Fibroblast of skin of abdomen (primary cell): ENCODE measurements at places on chromosomes 5 and 9.
A peak's percentile ranks its signal among the peaks of the same experiment; 100 is the strongest.

DNA sequence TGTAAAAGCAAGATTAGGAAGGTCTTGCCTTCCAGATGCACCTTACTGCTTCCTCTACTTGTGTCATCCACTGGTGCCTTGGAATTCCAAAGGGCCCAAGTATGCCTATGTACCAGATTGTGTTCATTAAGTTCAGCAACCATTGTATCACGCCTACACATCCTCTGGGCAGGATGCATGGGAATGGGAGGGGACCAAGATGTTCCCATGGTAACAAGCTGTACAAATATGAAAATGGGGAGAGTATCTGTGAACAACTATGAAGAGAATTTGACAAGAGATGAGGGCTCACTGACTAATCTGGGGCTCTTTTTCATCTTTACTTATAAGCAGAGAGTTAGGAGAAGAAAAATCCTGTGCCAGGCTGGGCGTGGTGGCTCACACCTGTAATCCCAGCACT, 137.8 kb upstream of the MAP1B start:
- DNase-seq, result peak; percentile 8

GRCh38 chr9:94168203-94169000, 84.1 kb downstream of the PTPDC1 start:
- no peak for DNase-seq

DNA sequence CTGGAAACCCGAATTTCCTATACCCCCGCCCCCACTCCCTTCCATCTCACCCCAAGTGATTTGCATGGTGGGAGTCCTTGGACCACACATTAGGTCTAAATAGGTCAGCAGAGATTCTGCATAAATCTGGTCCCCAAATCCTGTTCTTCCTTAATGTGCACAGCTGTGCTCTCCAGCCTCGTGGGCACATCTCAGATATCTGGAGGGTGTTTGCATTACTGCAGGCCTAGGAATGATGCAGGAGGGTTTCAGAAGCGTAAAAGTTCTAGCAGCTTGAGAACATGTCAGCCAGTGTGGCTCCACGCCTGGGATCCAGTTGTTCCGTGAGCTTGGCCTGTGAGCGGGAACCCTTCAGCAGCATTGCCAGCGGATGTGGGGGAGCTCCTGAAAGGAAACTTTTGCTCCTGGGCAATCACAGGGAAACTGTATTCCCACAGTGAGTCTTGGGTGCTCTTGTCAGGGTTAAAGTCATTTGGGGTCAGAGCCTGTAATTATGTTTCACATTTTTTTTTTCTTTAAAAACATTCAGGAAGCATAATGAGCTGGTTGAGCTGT, 12.9 kb downstream of the ARHGAP26 start:
- no peak for DNase-seq

DNA sequence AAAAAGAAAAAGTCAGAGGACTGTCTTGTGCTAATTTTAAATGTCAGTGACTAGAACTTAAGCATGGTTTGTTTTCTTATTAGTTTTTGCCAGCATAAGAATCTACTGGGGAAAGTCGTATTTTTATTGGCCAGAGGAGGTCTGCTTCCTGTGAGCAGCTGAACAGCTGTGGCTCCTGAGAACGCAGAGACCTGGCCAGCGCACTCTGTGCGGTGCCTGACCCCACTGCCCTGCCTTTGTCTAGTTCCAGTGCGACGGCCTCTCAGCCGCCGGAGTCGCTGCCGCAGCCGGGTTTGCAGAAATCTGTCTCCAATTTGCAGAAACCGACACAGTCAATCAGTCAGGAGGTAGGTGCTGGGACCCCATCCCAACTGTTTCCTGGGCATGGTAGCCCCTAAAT, 42.5 kb downstream of the PRRC2B start:
- DNase-seq, result no peak

- peak; percentile 99 for DNase-seq
These were observed 109.4 kb downstream of the ANKRD55 start for GRCh38 chr5:56123531-56124243.

DNA sequence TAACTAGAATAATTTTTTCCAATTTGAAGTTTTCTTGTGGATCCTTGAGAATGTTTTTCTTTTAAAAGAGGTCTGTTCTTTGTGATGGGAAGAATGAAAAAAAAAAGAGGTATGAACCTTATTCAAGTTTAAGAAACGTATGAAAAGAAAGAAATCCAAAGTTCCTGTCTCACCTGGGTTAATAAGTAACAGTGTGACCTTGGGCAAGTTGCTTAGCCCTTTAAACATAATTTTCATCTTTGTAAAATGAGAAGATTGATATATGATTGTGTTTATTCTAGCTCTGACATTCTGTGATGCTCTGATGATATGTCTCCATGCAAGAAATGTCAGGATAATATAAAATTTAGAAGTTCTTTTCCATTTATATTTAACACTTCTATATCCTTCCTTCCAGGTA, 19.3 kb downstream of the SLC26A2 start:
- DNase-seq, result no peak

DNA sequence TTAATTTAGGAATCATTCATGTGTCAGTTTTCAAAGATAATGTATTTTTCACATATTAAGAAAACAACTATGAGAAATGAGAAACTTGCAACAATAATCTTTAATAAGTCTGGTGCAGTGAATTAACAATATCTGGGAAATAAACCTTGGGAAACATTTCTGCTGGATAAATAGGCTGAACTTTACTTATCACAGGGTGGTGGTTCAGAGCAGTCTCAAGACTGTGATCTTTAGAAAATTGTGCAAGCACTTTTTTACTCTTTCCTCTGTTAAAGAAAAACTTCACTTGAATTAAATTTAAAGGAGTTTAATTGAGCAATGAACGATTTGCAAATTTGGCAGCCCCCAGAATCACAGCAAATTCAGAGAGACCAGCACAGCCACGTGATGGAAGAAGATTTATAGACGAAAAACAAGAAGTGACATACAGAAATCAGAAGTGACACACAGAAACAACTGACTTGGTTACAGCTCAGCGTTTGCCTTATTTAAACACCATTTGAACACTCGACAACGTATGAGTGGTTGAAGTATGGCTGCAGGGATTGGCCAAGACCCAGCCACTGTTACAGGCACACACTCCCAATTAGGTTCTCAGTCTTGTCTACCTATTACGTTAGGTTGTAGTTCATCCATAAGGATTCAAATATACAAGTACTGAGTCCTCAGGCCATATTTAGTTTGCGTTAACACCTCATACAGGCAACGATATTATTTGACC, 631.9 kb downstream of the SLCO4C1 start:
- DNase-seq, result no peak

DNA sequence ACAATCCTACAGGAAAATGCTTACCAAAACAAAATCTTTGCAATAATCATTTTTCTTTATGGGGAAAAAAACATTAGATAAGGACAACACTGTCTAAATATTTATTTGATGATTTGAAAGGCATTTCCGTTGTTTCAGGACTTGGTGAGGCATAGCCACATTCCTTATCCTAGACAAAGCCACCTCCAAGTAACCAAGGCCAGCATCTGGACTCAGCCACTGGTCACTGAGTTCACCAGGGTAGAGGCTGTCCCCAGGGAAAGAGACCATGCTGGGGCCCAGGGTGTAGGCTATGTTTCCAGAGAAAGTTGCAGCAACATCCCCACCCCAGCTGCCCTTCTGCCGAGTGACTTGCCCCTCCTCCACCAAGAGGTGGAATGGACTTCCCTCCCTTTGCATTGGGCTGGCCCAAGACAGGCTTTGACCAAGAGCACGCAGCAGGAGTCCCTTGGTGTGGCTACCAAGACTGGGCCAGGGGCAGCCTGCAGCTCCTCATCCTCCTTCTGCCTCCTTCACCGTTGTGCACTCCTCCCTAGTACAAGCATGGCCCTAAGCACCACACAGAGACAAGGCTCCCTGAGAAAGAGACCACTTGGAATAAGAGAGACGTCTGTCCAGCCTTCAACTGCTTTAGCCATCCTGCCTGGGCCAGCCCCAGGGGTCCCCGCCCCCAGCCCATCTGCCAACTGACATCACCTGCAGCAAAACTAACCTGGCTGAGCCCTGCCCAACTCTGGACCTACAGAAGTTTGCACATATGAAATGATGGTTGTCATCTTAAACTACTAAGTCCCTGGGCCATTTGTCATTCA, 68.1 kb upstream of the SPIN1 start:
- DNase-seq, result no peak

GRCh38 chr9:23361096-23361495, 464.9 kb downstream of the ELAVL2 start:
- no peak for DNase-seq

DNA sequence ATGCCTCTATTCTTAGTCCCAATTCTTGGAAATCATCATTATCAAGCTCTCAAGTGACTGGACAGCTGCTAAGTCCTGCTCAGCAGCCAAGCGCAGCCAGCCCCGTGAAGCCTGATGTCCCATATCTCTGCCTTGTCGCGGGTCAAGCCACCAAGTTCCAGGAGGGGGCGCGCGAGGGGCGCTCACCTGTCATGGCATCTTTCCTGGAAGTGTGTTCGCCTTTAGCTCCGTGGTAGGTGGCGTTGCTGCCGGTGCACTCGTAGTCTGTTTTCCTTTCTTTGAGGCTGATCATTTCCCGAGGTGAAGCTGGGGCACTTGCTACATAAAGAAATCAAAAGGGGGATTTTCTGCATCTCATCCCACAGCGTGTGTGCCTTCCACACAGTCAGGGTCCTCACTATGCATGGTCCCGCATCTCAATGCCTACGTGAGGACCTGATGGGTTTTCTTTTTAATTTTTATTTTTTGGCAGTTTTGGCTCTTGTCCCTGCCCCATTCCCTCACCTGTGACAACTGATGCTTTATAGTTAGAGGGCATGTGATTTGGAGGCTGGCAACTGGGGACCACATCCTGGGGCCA, 227.0 kb upstream of the DAP start:
- DNase-seq, result peak; percentile 2

DNA sequence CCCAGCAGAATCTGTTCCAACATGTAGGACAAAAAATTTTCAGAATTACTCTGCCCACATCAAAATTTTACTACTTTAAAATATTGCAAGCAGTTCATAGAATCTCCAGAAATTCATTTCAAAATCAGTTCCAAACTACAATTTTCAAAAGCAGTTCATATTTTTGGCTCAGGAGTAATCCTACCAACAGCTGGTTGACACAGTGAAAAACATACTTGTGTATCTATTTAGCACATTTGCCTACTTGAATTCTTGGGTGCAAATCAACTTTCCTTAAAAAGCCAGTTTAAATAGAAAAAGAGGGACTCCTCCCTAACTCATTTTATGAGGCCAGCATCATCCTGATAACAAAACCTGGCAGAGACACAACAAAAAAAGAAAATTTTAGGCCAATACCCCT, 31.5 kb downstream of the SOX30 start:
- DNase-seq, result no peak

- no peak for DNase-seq
These were observed 9.9 kb downstream of the PHAX start for GRCh38 chr5:126610616-126611015.

DNA sequence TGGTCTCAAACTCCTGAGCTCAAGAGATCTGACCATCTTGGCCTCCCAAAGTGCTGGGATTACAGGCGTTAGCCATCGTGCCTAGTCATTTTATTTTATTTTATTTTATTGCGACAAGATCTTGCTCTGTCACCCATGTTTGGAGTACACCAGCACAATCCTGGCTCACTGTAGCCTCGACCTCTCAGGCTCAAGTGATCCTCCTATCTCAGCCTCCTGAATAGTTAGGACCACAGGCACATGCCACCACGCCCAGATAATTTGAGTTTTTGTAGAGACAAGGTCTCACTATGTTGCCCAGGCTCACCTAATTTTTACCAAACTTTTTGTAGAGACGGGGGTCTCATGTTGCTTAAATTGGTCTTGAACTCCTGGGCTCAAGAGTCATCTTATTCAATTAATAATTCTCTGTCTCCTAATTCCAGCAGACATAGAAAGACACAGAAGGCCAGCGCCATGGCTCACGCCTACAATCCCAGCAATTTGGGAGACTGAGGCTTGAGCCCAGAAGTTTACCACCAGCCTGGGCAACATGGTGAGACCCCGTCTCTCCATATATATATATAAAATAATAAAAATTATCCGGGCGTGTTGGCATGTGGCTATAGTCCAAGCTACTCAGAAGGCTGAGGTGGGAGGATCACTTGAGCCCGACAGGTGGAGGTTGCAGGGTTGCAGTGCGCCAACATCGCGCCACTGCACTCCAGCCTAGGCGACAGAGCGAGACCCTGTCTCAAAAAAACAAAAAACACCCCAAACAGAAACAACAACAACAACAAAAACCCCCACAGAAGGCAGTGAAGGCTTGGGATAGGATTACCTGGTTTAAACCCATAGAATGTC, 1.0 kb upstream of the UBAP1 start:
- DNase-seq, result no peak

DNA sequence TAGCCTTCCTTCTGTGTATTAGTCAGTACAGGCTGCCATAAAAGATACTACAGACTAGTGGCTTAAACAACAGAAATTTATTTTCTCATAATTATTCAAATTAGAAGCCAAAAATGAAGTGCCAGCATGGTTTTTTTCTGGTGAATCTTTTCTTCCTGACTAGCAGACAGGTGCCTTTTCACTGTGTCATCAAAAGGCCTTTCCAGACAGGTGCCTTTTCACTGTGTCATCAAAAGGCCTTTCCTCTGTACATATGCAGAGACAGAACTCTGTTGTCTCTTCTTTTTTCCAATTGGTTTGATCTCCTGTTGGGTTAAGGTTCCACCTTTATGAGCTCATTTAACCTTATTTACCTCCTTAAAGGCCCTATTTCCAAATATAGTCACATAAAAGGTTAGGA, 599.9 kb downstream of the ISL1 start:
- no peak for DNase-seq

GRCh38 chr5:2773327-2773726, 21.9 kb upstream of the IRX2 start:
- no peak for DNase-seq

DNA sequence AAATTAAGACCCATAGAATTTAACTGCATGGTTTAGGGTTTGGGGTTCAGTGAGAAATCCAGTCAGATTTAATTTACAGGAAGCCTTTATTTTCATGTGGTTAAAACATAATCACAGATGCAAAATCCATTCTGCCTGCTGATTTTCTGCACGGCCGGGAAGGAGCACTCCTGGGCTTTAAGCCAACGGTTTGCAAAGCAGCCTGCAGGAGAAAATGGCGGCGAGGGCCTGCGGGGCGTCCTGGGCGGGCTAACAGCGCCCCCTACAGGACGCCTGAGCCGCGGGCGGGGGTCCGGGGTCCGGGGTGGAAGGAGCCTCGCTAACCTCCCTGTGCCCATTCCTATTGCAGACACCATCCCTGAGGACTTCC, 47.6 kb downstream of the THBS4 start:
- peak; percentile 86 for DNase-seq

DNA sequence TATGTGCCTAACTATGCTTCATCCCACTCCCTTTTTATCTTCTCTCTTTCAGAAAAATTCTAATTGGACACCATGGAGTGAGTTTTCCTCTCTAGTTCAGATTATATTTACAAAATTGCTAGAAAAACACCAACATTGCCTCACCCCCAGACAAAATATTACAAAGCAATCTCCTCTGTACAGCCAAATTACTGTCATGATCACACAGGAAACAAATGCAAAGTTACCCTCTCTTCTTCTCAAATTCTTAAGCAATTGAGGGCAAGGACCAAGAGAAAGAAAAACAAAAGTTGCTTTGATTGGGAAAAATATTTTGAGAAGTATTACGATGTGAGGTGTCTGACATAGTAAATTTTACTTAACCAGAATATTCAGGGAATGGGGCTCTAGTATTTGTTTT, 30.8 kb upstream of the ABCA1 start:
- DNase-seq, result no peak

- DNase-seq, result no peak
These were observed 26.8 kb upstream of the MVB12B start for GRCh38 chr9:126299706-126300276.
